ENCODE measurements at places on chromosomes 12 and 14.

DNA sequence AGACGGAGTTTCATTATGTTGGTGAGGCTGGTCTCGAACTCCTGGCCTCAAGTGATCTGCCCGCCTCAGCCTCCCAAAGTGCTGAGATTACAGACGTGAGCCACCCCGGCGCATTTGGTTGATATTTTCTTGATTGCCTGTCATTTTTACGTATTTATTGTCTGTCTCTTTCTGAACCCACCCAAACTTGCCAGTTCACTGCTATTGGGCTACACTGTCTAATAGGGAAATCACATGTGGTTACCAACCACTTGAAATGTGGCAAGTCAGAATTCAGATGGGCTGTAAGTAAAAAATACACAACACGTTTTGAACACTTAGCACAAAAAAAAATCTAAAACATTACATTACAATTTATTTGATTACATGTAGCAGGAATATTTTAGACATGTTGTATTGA, 2.1 kb downstream of the WSB2 start:
- no peak for DNase-seq

DNA sequence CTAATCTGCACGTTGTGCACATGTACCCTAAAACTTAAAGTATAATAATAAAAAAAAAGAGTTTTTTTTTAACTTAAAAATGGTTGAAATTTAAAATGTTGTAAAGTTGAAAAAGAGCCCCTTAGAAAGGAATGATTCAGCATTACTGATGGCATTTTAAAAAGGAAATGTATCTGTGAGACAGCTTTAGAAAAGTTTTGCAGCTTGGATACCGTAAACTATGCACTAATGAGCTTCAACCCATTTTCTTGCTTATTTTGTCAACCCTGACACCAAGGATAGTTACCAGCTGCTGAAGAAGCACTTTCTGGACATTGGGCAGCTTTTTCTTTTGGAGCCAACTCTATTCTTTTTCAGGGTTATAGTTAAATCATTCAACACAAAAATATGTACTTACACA, 4.3 kb downstream of the BICD1 start:
- no peak for DNase-seq

- DNase-seq = peak; percentile 73
Observed at GRCh38 chr12:94725375-94726168, 75.2 kb upstream of the TMCC3 start.

DNA sequence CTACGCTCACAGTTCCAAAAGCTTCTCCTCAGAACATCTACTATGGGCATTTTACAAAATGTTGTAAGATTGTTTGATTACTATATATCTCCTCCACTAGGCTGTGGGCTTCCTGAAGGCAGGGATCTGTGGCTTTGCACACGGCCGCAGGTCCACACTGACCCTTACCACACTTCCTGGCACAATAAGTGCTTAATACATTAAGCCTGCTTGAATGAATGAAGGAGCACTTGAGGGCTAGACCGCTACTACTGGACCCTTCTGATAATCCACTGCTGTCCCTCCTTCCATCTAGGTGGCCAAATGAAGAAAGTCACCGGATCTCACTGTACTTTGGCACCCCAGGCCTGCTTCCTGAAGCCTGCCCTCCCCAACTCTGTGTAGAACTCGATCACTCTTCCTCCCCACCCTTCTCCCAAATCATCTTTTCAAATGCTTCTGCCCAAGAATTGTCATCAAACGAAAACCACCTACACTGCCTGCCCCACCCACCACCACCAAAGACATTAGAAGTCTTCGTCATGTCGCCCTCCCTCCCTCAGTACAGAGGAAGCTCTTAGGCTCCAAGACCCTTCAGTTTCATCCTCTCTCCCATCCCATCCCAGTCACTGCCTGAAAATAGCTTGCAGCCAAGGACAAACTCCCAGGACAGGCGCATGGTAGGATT, 596 bp upstream of the ZBTB39 start:
- DNase-seq = no peak

GRCh38 chr14:89445273-89445973, 28.4 kb upstream of the FOXN3 start:
- peak; percentile 78 for DNase-seq

- peak; percentile 80 for DNase-seq
Observed at GRCh38 chr12:93376436-93377251, 1.1 kb upstream of the NUDT4 start.

DNA sequence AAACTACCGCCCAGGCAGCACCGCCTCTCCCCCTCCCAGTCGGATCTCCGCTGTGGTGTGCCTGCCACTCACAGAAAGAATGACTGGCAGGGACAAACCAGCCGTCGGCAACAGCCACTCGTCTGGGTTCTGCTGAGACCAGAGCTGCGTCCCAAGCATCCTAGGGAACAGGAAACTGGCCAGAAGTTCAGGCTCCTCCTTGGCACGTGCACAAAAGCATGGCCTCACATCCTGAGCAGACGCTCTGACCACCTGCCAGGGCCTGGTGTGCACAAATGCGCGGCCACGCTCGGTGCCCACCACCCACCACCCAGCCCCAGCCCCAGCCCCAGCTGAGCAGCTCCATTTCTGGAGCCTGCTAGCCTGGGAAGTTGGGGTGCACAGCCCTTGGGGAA, 214.8 kb downstream of the DPF3 start:
- no peak for DNase-seq

GRCh38 chr12:19997656-19998400, 370.5 kb upstream of the PDE3A start:
- DNase-seq = no peak

DNA sequence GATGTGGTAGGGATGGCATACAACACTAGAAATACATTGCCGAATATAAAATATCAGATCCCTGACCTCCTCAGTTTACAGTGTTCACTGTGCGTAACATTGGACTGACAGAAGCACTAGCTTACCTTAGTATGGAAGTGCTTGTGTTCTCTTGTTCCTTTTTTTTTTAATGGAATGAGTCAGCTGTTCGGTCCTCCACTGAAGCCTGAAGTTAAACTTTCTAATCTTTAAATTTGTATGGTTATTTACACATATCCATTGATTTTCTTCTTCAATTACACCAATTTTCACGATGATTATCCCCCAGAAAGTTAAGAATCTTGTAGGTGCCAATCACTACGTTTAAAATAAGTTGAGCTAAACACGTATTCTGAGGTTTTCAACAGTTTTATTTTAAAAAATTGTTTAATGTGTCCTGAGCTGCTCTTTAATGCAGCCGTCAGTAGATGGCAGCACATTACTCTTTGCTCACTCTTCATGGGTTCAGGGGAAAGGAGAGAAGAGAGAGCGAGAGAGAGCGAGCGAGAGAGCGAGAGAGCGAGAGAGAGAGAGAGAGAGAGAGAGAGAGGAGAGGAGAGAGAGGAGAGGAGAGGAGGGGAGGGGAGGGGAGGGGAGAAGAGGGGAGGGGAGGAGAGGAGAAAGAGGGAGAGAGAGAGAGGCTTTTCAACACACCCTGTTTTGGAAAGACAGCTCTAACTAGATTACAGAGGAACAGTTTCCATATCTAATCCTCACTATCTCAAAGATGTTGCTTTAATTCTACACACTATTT, 134.7 kb upstream of the SCAF11 start:
- DNase-seq = peak; percentile 72

GRCh38 chr14:102902523-102903247, 19.8 kb upstream of the AMN start:
- DNase-seq = no peak

- DNase-seq = peak; percentile 53
Observed at GRCh38 chr12:753611-754472, 1.5 kb downstream of the WNK1 start.

- peak; percentile 17 for DNase-seq
Observed at GRCh38 chr14:53108292-53109104, 44.6 kb downstream of the DDHD1 start.

- DNase-seq = no peak
Observed at GRCh38 chr14:105475269-105476096, 862 bp downstream of the CRIP2 start.

DNA sequence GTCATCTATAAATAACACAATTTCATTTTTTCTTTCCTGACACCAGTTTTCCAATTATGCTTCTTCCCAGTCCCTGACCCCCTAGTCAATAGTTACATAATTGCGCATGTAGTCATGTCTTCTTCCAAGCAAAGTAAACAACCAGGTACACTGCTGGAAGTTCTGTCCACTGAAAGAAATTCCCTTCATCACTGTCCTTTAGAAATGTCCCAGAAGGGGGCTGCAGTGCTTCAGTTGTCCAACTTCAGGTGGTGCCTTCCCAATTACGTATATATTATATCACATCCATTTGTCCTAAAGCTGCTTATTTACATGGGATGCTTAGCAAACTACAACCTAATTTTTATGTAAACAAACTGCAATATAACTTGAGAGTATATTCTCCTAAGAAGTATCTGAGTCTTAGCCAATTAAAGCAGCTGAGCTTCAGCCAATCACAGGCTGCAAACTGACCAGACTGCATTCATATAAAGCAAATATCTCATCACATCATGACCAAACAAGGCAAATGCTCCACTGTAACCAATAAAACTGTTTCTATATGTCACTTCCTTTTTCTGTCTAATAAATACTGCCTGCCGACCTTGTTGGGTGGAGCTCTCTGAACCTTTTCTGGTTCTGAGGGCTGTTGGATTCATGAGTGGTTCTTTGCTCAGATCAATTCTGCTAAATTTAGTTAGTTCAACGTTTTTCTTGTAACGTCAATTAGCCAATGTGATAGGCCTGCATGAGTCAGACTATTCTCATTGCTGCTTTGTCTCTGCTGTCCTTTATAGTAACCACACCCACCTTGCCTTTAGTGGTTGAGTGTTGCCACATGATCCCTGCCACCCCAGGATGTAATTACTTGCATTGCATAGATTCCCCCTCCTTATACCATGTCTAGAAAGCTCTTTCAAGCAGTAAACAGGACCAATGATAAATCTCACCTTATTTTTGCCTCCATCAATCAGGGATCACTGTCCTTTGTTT, 239.3 kb downstream of the ALG10B start:
- DNase-seq = peak; percentile 34

DNA sequence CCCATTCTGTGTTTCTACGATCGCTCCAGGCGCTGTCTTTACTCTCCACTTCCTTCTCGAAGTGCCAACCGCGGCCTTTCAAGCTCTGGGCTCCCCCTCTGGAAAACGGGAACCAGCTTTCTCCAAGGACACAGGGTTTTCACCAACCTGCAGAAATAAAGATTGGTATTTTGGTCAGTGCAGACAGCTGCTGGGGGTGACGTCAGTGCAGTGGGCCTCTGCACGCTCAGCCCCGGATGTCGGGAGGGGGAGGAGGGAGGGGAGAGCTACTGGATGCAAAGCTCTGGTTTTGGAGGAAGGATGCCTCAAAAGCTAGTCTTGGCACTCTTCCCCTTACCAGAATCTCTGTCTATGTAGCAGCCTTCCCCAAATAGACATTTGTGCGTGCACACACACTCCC, 19.9 kb downstream of the HRK start:
- peak; percentile 82 for DNase-seq

DNA sequence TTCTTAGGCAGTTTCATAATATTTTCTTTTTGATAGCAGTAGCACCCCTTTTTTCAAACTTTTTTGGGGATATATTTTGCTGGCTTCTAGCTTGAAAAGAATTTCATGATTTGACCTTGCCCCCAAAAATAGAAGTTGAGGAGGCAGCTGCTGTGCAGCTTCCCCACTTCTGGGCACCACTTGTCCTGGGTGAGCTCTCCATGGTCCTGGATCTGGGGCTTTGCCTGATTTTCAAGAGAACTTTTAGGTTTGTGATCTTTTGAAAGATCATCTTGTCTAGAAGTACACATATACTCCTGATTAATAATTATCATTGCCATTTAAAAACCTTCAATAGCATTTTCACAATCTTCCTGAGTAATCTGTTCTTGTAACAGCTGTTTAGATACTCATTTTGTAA, 271.6 kb downstream of the NPAS3 start:
- no peak for DNase-seq

- DNase-seq = peak; percentile 59
Observed at GRCh38 chr14:91241863-91242262, 2.6 kb downstream of the GPR68 start.
